ENCODE measurements at places on chromosomes 7 and 10.

- DNase-seq: no peak
Observed at GRCh38 chr7:12475362-12476063, 71.8 kb upstream of the VWDE start.

DNA sequence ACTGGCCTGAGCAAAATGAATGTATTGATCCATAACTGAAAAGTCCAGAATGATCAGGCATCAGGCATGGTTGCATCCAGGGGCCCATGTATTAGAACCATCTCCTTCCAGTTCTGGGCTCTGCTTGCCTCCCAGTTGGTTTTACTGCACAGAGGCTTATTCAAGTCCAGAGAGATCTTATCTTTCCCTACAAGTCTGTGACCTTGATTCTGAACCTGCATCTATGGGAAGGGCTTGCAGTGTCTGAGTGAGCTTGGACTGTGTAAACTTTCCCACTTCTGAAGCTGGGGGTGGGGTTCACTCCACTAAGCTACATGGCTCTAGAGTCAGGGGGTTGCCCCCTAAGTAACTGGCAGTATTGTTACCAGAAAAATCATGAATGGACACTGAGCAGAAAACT is 136.2 kb downstream of the TCF7L2 start:
- DNase-seq: no peak

GRCh38 chr7:103569621-103570305 is 123.8 kb upstream of the SLC26A5 start:
- no peak for DNase-seq

DNA sequence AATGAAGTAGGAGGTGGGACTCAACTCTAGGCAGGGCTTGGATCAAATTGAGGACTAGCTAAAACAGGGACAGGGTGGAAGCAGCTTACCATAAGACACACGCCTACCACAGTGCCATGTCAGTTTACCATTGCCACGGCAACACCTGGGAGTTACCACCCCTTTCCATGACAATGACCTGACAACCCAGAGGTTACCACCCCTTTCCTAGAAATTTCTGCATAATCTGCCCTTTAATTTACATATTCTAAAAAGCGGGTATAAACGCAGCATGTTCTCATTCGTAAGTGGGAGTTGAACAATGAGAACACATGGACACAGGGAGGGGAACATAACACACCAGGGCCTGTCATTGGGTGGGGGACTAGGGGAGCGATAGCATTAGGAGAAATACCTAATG is 72.7 kb downstream of the GCC1 start:
- DNase-seq: no peak

- DNase-seq: no peak
Observed at GRCh38 chr10:29857843-29858701, 201.3 kb downstream of the JCAD start.

DNA sequence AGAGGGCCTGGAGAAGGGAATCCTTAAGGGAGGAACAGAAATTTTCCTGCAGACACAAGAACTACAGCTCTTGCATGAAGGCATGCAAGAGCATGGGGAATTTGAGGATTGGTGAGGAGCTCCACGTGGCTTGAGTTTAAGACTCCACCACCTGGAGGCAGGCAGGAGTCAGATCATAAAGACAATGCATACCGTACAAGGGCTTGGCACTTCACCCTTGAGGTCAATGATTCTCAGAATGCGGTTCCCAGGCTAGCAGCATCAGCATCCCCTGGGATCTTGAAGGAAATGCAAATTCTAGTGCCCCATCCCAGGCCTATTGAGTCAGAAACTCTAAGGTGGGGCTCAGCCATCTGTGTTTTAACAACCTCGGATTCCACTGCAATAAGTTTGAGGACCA is 143.8 kb downstream of the C7orf25 start:
- DNase-seq: no peak

GRCh38 chr10:77320971-77321471 is 316.6 kb downstream of the KCNMA1 start:
- no peak for DNase-seq

- no peak for DNase-seq
Observed at GRCh38 chr10:133131734-133132472, 28.1 kb upstream of the KNDC1 start.

DNA sequence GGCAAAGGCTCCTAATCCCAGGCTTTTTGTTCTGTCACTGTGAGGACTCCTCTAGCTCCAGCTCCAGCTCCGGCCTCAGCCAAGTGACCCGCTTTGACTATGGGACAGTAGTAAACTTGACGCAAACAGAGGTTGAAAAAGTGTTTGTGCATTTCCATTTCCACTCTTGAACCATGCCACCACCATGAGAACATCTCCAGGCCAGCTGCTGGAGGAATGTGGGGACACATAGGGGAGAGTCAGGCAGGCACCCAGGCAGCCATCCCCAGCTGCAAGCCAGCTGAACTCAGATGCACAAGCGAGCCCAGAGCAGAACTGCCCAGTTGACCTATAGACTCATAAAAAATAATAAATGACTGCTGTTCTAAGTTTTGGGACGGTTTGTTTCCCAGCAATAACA is 224.7 kb downstream of the GRID1 start:
- no peak for DNase-seq

DNA sequence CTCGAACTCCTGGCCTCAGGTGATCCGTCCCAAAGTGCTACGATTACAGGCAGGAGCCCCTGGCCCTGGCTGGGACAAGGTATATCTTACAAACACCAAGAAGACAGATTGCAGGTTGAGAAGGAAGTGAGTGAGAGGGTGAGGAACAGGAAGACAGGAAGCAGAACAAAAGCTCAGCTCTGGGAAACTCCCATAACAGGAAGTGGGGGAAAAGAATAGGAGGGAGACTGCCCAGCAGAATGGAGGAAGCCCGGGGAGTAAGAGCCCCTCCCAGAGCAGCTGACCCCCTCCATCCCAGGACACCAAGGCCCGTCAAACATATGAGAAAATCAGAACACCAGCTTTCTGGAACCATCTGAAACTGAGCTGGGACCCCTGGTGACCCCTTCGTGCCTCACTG is 2.9 kb downstream of the TECPR1 start:
- DNase-seq: no peak

DNA sequence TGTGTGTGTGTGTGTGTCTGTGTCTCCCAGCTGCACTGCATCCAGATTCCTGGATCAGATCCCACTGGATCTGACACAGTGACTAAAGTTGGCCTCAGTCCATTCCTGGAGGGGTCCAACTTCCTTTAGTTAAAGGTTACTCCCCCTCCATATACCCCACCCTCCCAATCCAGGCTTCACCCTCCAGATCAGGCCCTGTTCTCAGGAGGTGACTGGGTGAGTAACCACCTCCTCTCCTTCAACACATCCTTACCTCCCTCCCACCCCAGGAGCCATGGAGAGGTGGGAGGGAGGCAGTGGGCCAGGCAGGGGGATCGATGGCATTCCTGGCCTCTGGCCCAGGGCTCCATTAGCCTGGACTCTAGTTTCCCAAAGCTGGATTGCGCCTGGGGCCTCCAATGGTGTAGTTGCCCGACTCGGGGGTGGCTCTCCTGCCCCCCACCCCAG is 11.3 kb downstream of the KCNIP2 start:
- no peak for DNase-seq

DNA sequence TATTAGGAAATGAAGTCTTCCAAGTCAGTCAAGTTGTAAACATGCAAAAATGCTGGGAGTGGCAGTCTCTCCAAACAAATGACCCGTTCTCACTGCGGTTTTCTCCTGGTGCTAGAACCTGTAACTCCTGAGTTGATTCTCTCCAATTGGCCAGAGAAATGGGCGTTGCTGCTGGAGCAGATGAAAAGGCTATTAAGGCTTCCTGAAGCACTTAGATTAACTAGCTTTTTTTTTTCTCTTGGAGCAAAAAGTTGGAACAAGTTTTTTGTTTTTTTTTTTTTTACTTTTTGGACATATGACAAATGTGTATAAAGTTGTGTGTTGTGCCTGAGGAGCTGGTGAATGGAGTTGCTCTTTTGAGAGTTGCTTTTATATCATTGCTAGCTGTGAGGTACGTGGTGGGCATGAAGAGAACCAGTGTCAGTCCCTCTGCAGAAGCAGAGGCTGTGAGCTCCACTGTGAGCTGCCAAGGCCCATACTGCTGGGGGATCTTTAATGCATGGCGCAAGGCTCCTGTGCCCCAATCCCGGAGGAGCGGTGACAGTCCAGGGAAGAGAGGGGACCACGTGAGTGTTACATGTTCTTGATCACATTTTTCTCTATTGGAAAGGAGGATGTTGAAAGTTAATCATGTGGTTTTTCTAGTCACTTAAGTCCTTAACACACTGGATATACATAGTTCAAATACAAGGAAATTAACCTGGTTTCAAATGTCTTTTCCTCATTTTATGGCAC is 393.6 kb upstream of the GALNT17 start:
- DNase-seq: no peak

- no peak for DNase-seq
Observed at GRCh38 chr7:69577221-69577620, 21.1 kb upstream of the AUTS2 start.

DNA sequence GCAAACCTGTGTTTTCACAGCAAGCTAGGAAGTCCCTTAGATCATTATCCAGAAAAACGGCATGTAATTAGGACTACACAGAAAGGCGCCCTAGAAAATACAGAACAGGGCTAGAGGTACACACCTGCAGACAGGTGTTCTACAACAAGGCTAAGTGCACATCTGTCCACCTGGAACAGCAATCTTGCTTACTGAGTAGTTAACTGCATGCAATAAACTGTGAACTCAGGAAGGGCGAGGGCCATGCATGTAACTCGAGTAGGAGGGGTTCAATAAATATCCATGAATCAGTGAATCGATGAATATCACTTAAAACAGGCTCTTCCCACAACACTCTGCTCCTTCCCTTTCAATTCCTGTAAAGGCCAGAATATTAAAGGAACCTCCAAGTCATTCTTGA is 22.0 kb downstream of the FAM171A1 start:
- DNase-seq: no peak

DNA sequence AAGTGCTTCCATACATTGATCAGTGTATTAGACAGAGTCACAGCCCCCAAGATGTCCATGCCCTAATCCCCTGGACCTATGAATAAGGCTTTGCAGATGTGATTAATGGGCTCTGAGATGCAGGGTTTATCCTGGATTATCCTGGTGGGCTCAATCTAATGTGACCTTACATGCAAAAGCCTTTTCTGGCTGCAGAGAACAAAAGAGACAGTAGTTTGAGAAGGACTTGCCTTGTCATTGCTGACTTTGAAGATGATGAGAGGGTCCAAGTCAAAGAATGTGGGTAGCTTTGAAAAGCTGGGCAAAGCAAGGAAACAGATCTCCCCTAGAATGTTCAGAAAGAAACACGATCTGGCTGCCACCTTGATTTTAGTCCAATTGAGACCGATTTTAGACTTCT is 238.7 kb downstream of the CCSER2 start:
- no peak for DNase-seq

DNA sequence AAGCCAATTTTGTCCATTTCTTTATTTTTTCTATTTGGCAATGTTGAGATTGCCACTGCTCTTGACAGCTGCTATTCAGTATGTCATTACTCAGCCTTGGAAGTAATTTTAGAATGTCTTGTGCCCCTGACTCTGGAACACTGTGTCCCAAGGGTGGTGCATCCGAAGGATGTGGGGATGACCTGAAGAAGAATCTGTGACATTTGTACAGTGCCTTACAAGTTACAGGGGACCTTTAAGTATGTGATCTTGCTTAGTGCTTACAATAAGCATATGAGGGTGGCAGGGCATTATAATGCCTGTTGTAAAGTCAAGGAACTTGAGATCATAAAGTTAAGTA is 239.5 kb downstream of the REEP3 start:
- no peak for DNase-seq

- DNase-seq: no peak
Observed at GRCh38 chr7:21642422-21642821, 99.6 kb downstream of the DNAH11 start.

- DNase-seq: no peak
Observed at GRCh38 chr10:117166418-117167345, 28.6 kb upstream of the VAX1 start.

DNA sequence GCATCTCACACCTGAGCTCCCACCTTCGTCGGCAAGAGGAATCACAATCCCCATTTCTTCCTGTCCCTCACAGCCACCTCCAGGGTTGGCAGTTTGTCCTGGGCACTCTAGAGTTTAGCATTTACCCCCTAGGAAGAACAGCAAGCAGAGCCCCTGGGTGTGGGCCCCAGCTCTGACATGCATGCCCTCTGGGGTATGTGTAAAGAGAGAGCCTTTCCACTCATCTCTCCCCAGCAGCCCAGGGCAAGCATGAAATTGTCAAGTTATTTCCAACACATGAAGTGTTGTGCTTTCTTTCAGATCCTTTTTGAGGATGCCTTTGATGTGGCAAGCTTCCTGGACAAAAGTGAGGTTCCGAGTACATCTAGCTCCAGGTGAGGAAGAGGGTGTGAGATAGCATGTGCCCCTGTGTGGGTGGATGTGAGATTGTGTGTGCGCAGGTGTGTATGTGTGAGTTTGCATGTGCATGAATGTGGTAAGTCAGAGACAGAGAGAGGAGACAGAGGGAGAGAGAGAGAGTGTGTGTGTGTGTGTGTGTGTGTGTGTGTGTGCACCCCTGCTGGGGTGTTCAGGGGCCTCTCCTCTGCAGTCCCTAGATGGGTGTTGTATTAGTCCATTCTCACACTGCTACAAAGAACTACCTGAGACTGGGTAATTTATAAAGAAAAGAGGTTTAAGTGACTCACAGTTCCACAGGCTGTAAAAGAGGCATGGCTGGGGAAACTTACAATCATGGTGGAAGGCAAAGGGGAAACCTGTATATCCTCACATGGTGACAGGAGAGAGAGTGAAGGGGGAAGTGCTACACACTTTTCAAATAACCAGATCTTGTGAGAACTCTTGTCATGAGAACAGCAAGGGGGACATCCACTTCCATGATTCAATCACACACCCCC is 18.1 kb downstream of the STRA8 start:
- DNase-seq: no peak

DNA sequence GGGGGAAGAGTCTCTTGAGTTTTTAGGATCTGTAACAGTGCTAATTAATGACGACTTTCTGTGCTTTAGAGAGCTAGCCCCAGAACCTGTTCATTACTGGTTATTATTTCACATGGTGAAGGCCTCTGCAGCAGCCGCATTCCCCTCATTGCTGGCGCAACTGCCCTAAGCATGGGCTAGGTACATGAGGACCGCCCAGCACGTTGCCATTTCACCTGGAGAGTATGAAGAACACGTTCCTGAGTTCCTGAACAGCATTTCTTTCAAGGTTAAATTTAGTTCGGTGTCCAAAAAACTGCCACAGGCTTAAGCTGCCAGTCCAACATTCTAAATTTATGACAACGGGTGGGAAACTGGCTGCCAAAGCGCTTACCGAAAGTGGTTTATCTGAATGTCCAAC is 177.0 kb downstream of the DNAH11 start:
- DNase-seq: no peak

DNA sequence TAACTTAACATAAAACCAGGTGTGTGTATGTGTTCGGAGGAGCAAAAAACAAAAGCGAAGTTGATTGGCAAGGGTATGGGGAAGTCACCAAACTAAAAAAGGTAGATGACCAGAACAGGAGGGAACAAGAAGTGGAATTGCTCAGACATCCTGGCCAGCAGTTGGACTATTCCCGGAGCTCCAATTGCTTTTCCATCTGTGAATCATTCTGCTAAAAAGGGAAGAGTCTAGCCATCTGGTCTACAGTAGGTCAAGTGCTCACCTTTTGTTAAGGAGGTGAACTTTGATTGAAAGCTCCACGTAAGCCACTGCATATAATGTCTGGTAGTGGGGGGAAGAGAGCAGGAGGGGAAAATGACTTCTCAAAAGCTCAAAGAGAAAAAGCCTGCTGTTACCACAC is 50.0 kb upstream of the BET1 start:
- DNase-seq: no peak

Measured in stimulated activated CD4-positive, alpha-beta T cell treated with anti-CD3 and anti-CD28 coated beads, Interleukin-15, amount 100 ng/mL, for 1 hour (primary cell).